Stimulated activated CD4-positive, alpha-beta T cell treated with anti-CD3 and anti-CD28 coated beads, Interleukin-1b, Interleukin-23, amount 100 ng/mL, for 1 hour (primary cell): ENCODE measurements at places on chromosomes 6 and 20.
A peak's percentile ranks its signal among the peaks of the same experiment; 100 is the strongest.

DNA sequence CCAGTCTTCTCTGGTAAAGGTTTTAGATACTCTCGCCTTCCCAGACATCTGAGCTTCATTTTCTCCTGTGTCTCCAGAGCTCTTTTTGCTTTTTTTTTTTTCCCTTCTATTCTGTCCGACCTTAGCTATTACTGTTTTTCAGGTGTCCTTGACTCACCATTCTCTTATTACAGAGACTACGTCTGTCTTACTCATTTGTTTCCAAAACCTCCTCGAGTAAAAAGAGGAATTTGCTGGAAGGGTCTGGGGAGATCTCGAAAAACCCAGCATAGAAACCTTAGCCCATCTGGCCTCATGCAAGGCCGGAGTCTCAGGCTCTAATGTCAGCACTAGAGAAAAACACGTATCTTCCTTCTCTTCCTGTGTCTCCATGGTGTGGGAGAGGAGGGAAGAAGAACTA, 109.2 kb upstream of the CARMIL1 start:
- DNase-seq: no peak

GRCh38 chr6:71330501-71330900, 41.9 kb downstream of the OGFRL1 start:
- DNase-seq: no peak

GRCh38 chr6:157487110-157487773, 106.3 kb downstream of the ZDHHC14 start:
- DNase-seq: no peak

DNA sequence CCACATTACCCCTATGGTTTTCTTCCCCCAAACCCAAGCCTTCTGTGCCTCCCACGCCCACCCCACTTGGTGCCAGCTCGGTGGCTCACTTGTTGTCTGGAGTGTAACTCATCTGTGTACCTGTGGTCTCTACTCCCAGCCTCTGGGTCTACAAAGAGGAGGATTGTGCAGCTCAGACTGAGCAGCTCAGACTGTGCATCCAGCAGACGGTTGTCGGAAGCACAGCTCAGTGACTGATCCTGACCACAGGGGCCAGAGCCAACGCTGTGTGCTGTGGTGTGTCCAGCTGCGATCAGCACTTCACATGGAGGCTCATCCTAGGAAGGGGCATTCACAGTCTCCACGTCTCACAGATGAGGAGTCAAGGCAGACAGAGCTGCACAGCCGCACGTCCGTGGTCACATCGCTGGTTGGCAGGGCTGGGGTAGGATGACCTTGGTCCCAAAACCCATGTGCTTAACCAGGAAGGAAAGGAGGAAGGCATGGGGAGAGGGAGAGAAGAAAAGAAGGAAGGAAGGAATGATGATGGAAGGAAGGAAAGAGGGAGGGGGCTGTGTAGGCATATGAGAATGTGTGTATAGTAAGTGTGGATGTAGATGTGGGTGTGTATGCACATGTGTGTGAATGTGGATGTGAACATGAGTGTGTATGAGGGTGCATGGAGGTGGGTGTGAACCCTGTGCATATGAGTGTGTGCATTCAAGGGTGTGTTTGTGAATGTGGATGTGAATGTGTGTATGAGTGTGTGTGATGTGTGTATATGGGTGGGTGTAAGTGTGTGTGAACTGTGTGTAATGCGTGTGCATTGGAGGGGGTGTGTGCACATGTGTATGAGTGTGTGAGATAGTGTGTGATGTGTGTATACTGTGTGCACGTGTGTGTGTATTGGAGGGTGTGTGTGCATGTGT, 28.2 kb upstream of the STX16 start:
- no peak for DNase-seq

GRCh38 chr20:23078351-23079015, 7.6 kb downstream of the CD93 start:
- no peak for DNase-seq

- no peak for DNase-seq
Observed at GRCh38 chr6:134983823-134984222, 33.9 kb upstream of the ALDH8A1 start.

GRCh38 chr6:6284221-6284966, 36.1 kb downstream of the F13A1 start:
- DNase-seq: no peak

- no peak for DNase-seq
Observed at GRCh38 chr20:16671753-16672152, 58.1 kb upstream of the SNRPB2 start.

- no peak for DNase-seq
Observed at GRCh38 chr20:49179368-49180277, 8.5 kb downstream of the STAU1 start.

GRCh38 chr6:71387179-71387578, 98.6 kb downstream of the OGFRL1 start:
- DNase-seq: no peak

DNA sequence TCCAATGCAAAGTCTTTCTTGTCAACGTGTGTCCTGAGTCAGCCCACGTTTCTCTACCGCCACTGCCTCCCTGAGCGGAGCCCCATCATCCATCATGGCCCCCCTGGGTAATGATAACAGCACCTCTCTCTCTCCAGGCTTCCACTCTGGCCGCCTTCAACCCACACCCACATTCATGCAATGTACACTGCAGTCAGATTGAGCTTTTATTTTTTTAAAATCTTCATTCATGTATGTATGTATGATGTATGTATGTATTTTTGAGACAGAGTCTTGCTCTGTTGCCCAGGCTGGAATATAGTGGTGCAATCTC, 245.2 kb downstream of the PREX1 start:
- DNase-seq: no peak

DNA sequence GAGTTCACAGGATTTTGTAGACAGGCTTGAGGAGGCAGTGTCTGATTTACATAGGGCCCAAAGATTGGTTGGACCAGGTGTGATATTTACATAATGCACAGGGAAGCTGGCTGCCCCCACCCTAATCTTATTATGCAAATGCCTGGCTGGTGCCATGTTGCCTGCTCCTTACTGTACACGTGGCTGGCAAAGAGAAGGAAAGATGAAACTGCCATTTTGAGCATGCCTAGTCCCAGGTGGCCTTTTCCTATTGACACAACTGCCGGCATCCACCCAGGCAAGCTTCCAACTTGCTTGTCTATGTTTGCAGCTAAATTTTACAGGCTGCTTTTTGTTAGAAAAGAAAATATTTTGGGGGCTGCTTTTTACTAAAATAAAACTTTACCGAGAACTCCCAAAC, 174.6 kb downstream of the LMBRD1 start:
- DNase-seq: no peak

DNA sequence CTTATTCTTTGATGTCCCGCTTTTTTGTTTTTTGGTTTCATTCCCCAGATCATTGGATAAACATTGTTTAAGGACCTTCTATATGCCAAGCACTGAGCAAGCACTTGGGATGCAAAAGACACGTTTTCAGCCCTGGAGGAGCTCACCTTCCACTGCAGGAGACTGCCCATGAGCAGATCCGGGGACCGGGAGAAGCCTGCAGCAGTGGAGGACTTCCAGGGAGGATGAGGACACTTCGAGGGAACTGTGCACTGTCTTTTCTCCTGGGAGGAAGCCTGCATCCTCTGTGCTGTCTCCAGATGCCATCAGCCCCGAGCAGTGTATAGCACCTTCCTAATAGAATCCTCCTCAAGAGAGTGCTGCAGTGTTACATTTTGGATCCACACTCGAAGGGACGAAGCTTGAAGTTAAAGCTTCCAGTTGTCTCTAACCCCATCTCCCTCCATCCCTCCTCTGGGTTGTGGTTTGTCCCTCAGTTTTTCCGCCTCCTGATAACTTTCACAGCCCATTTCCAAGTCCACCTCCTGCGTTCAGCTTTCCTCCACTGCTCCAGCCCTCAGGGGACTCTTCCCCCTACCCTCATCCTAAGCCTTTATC, 5.8 kb upstream of the KCNG1 start:
- no peak for DNase-seq

GRCh38 chr6:27894839-27895762, 17.1 kb downstream of the OR2B2 start:
- no peak for DNase-seq

- no peak for DNase-seq
Observed at GRCh38 chr20:10225439-10226060, 6.9 kb downstream of the SNAP25 start.

- DNase-seq: no peak
Observed at GRCh38 chr6:67567842-67568241, 1067.2 kb upstream of the ADGRB3 start.

DNA sequence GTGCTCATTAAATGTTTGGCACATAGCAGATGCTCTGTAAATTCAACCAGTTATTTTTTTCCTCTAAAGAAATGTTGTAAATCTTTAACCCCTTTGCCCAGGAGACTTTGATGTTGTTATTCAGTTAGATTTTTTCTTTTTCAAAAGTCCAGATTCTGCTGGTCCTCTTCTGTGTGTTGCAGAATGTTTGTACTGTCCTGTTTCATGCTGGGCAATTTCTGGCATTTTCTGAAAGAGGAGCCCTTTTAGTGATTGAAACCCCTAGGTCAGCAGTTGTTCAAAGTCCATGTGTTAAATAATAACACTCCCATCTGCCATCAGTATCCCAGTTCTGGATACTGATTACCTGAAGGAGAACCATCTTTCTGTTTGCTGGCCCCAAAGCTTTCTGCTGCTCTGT, 1.3 kb upstream of the SLC17A1 start:
- DNase-seq: no peak

- DNase-seq: no peak
Observed at GRCh38 chr6:53751417-53751816, 43.4 kb upstream of the LRRC1 start.

- peak; percentile 51 for DNase-seq
Observed at GRCh38 chr20:44215125-44215524, 4.6 kb upstream of the OSER1 start.

- DNase-seq: no peak
Observed at GRCh38 chr6:82442061-82442719, 78.6 kb downstream of the TPBG start.

DNA sequence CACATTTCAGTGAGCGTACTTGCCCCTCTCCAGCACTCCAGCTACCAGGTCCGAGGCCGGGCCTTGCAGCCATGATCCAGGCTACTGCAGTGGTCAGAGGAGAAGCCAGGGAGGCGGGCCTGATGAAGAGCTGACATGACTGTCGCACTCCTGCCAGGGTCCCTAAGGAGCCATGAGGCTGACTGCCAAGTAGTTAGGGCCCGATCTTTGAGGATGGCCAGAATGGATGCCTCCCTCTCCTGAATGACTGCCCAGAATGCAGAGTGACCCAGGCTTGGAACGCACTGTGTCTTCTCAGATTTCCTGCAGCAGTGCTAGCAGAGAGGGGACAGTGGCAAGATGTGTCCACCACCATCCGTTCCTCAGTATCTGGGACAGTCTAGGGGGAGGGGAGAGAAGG, 24.7 kb upstream of the LRFN2 start:
- DNase-seq: no peak
